A172 (cell line): ENCODE measurements at places on chromosomes 2 and 18.

- no peak for DNase-seq
These were observed 594.0 kb upstream of the ACVR2A start for GRCh38 chr2:147250652-147251356.

GRCh38 chr18:74963820-74964446, 245.0 kb downstream of the PTGR3 start:
- DNase-seq: peak; percentile 50

- DNase-seq: no peak
These were observed 8.2 kb downstream of the DCC start for GRCh38 chr18:52348209-52348608.

DNA sequence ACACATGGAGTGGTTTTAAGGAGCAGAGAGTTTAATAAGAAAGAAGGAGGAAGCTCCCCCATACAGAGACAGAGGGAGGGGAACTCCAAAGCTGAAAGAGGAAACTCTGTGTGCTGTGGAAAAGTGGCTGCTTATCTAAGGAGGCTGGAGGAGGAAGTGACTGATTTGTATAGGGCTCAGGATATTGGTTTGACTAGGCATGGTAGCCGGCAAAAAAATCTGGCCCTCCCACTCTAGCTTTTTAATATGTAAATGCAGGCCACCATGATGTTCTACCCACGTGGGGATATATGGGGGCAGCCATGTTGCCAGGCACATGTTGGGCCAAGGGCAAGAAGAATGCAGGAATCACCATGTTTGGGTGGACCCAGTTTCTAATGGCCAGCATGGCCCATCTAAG, 64.3 kb downstream of the HNMT start:
- DNase-seq: no peak

- DNase-seq: peak; percentile 48
These were observed 29.3 kb downstream of the SERPINE2 start for GRCh38 chr2:224009605-224010315.

GRCh38 chr2:199462956-199463692, 5.4 kb upstream of the SATB2 start:
- peak; percentile 56 for DNase-seq

DNA sequence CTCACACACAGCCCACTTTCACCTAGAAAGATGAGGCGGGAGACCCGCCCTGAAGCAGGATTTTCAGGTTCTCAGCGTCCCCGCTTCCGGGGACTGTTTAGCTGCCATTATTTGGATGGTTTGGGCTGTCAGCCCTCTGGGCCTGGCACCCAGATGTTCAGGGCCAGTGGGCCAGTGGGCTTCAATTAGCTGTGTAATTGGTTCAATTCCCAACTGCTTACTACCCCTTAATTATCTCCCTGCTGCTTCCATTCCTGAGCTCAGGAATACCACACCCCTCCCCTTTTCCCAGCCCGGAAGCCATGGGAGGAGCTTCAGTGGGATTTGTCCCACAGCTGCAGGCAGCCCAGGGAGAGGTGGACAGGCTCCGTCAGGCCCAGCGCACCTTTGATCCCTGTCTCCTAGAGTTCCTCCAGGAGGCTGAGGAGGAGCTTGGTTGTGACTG, 114.1 kb upstream of the MYCN start:
- DNase-seq: no peak

DNA sequence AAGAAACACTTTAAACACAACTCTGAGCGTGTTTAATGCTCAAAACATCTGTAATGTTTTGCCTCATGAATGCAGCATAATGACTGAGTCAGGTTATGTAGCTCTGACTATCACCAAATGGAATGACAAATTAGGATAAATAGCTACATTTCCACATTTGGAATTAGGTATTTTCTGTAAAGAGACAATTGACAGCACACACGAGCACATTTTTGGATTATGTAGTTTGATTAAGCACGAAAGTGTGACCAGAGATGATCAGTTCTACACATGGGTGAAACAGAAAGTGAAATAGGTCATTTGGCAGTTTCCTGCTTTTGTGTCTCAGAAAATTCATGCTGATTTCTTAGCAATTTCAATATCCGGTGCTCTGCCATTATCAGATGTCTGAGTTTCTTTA, 29.0 kb downstream of the LPIN1 start:
- DNase-seq: no peak

- no peak for DNase-seq
These were observed 133.6 kb downstream of the GULP1 start for GRCh38 chr2:188425266-188425665.

- no peak for DNase-seq
These were observed 44.3 kb upstream of the CABYR start for GRCh38 chr18:24094561-24094960.

- no peak for DNase-seq
These were observed 60.9 kb downstream of the METTL4 start for GRCh38 chr18:2510416-2510815.

- peak; percentile 90 for DNase-seq
These were observed 16.5 kb upstream of the ACSL3 start for GRCh38 chr2:222844323-222844722.

DNA sequence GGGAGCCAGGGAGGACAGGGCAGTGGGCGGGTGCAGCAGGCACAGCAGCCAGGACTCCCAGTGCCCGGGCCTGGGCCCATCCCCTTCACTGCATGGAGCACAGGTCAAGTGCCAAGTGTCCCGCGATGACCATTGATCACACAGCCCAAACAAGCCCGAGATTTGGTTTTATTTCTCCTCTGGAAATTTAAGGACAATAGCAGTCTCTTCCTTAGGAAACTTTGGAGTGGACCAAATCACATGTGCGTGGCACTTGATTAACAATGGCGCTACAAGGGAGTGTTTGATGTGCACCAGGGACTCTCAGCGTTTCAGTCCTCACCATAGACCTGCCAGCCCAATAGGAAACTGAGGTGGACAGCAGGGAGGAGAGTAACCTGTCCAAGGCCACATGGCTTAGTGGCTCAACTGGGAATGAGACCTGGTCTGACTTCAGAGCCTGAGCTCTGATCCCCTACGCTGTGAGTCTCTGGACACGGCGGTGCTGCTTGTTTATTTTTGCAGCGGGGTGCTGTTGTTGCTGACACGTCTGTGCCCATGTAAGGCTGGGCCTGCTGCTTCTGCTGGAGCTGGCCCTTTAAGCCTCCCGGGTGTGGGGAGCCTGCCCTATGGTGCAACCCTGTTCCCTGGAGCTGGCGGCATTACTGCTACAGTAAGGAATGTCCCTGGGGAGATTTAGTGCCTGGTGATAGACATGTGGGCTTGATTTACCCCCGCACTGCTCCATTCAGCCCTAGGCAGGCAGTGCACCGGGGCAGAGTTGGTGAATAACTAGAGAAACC, 194.2 kb downstream of the INHBB start:
- DNase-seq: peak; percentile 90

- DNase-seq: no peak
These were observed 16.9 kb upstream of the CD28 start for GRCh38 chr2:203689426-203690116.

DNA sequence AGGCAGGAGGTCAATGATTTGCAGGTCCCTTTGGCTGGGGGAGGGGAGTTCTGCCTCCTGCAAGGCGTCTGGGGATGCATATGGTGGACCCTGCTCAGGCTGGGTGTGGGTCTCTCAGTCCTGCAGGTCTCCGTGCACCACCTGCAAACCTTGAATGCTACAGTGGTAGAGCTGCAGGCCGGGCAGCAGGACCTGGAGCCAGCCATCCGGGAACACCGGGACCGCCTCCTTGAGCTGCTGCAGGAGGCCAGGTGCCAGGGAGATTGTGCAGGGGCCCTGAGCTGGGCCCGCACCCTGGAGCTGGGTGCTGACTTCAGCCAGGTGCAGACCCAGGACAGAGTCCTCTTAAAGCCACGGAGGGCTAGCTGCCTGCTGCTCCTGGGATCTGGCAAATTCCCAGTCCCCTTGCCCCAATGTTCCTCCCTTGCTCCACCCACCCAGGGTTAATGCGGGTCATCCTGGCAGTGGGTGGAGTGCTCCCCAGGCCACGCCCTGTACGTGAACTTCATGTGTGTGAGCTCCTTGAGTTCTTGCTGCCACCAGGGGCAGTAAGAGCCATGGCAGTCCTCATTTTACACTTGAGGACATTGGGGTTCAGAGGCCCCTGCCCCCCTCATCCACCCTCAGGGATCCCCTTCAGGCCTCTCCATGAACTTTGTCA, 3.1 kb downstream of the PROM2 start:
- DNase-seq: peak; percentile 44

GRCh38 chr2:101995019-101995418, 3.3 kb downstream of the IL1R2 start:
- DNase-seq: no peak

DNA sequence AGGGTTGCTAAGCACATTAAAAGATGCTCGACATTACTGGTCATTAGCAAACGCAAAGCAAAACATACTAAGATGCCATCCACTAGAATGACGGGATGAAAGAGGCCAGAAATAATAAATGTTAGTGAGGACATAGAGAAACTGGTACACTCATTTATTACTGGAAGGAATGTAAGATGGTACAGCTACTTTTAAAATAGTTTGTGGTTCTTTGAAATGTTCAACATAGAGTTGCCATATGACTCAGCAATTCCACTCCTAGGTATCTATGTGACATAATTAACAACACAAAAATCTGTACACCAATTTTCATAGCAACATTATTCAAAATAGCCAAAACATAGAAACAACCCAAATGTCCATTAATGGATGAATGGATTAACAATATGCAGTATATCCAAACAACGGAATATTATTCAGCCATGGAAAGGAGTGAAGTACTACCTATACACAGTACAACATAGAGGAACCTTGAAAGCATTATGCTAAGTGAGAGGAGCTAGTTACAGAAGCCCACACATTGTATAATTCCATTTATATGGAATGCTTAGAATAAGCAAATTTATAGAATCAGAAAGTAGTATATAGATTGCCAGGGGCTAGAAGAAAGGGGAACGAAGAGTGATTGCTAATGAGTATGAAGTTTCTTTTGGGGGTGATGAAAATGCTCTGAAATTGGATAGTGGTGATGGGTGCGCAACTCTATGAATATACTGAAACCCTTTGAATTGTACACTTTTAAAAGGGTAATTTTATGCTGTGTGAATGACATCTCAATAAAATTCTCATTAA, 61.9 kb upstream of the IL1R1 start:
- no peak for DNase-seq

DNA sequence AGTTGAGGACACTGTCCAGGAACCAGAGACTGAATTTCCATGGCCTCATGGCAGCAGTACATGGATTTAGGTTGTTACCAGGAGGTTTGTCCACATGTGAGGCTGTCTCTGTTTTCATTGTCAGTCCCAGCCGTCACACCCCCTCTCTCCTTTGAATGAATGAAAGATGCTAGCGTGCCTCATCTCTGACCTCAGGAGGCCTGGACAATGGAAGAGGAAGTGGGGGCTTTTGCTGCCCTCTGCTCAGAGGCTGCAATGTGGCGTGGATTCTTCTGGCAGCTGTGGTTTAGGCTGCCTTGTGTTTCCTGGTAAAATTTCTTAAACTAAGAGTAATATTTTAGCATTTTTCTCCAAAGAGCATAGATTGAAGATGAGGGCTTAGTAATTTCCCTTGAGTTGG, 47.5 kb downstream of the RAB31 start:
- DNase-seq: no peak

- DNase-seq: no peak
These were observed 3.8 kb downstream of the SLC1A4 start for GRCh38 chr2:64992990-64993389.

DNA sequence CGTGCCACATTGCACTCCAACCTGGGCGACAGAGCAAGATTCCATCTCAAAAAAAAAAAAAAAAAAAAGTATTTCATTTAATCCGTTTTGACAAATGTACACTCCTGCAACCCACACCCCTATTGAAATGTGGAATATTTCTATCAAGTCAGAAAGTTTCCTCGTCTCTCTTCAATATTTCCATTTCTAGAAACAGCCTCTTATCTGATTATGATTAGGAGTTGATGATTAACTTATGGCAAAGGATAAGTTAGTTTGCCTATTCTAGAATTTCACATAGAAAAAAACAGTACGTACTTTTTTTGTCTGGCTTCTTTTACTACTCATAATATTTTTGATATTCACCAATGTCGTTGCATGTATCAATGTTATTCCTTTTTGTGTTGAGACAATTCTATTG, 107.1 kb upstream of the DNMT3A start:
- DNase-seq: no peak

DNA sequence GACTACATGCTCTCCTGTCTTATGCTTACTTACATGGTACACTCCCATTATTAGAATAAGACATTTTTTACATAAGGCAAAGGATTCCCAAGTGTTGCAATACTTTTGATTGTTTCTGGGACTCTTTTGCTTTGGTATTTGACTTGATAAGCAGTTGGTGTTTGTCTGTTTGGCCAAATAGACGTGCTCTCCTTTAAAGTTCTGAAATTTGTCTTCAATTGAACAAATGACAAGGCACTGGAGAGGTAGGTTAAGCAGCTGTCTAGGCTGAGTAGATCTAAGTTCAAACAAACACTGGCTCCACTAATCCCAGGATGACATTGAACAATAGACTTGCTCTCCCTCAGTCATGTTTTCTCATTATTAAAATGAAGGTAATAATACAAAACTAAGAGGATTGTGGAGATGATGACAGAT, 430.5 kb downstream of the STK39 start:
- no peak for DNase-seq

DNA sequence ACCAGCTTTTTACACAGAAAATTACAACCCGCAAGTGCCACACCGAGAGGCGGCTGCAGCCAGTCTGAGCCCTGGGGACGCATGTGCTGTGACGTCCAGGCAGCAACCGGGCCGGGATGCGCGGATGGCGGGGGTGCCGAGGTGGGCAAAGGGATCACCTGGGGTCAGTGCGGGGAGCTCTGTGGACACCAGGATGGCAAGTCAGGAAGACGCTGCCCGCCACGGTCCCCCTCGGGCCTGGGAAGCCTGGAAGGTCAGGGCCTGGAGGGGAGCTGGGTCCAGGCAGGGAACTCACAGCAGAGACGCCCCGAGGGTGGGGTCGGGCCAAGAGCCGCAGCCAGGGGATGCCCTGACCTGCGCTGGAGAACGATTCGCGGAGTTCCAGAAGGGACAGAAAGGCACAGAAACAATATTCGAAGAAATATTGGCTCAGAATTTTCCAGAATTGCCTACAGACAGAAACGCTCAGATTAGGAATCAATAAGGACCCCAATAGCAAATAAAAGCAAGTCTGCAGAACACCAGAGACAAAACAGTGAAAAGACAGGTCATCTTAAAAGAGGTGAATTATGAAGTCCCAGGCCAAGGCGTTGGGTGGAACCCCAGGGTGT, 11.7 kb upstream of the KIF1A start:
- DNase-seq: no peak

GRCh38 chr2:26822877-26823276, 25.1 kb upstream of the DPYSL5 start:
- DNase-seq: no peak

GRCh38 chr18:55779691-55780585, 191.9 kb upstream of the TCF4 start:
- no peak for DNase-seq

DNA sequence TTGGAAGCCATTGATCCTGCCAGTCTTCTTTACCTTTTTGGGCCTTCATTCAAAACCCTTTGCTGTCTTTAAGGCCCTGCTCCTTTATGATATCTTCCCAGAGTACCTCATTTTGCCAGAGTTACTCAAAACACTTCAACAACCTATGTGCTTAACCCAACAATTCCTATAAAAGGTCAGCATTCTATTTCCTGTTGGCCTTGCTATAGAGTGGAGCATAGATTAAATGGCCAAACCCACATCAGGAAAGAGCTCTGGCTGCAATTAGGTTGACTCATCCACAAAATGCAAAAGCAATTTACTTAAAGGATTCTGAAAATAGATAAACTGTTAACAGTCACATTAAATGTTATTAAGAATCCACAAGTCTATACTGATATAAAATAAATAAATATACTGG, 21.2 kb downstream of the MRPL33 start:
- DNase-seq: no peak

GRCh38 chr2:126674075-126674744, 18.3 kb downstream of the GYPC start:
- no peak for DNase-seq

- DNase-seq: peak; percentile 91
These were observed 61.7 kb downstream of the MAP4K4 start for GRCh38 chr2:101759162-101759561.
